ENCODE measurements at places on chromosomes 3 and 15.

- DNase-seq, result no peak
Observed at GRCh38 chr3:67415511-67415910, 238.9 kb downstream of the SUCLG2 start.

GRCh38 chr3:194301730-194302129, 49.4 kb downstream of the CPN2 start:
- DNase-seq, result no peak

DNA sequence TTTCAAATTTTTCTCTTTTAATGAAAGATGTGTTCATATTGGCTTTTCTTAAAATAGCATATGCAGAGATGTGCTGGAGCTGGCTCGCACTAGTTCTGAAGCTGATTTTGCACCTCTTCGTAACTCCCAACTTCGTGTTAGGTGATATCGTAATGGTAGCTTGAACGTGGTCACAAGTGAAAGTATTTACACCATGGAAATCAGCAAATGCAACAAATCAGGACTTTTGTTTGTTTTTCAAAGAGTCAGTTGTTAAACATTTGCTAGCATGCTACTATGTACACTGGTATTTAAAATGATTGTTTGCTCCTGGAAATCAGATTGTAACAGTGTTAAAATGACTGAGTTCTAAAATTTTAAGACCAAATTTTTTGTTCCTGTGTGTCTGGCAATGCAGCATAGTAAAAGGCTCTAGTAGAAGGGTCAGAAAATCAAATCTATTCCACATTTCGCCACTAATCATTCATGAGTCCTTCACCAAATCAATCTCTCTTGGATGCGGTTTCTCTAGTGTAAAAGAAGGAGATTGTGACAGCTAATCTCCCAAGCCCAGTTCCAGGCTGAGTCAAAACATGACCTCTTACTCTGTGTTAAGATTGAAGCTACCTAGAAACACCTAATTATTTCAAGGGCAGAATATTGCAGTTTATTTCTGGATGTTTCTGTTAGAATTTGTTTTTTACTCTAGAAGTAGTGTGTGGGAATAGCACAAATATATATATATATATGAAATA, 34.3 kb upstream of the CMC1 start:
- DNase-seq, result no peak

GRCh38 chr3:171778493-171778892, 31.8 kb downstream of the PLD1 start:
- DNase-seq, result no peak

DNA sequence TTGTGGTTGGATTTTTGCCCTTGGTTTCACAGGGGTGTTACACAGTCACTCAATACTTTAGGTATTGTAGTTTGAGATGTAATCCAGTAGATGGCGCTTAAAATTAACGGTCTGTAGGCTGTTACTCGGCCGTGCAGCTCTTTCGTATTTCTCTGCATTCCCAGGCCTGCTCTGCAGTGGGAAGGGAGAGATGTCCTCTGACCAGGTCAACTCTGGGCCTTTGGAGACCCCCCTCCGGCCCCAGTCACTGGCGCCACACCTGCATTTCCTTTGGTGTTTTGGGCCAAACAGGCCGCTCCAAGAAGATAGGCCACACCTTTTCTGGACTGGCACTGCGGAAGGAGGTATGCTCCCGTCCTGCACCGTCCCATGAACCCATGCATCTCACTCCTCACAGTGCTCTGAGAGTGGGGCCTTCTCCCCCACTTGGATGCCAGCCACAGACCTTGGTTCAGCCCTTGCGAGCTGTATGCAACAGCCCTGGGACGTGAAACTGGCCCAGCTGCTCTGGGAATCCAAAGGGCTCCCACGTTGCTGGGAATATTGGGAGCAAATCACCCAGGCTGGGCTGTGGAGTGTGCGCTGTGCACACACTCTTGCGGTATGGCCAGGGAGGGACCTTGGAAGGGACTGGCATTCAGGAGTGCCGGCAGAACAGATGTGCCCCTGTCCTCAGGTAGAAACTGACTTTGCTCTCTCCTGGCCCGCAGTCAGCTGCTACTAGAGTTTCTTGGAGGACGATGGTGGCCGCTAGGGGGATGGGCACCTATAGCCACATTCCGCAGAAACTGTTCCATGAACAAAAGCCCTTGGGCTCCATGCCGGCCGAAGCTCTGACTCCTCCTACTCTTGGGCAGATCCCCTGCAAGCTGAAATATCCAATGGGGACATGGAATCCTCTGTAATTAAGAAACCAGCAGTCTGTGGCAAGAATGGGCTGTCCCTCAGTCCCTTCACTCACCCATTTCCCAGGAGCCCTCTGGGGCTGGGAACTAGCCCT, 410.5 kb upstream of the CADM2 start:
- peak; percentile 53 for DNase-seq

DNA sequence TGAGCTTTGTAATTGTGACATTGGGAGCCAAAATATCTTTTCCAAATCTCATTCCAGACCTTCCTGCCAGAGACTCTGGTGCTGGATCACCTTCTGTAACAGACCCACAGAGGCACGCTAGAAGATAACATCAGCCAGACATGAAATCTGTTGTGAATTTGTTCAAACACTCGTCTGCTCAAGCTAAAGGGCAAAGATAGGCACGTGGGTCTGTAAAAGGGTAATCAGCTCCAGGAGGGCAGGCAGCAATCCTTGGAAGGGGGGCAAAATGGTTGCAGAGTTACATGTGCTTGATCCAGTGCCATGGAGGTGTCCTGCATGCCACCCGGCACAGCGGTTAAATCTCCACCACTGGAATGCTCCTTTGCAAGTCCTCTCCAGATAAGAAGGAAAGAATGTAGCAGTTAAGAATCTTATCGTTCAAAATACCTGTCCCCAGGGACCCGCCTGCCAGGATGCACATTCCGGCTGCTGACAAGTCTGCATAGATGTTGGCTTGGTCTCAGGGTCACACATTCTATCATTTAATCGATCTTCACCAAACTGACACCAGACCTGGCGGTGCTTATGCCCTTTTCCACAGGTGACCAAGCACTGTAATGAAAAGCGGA, 74.8 kb downstream of the ADAMTS9 start:
- no peak for DNase-seq

GRCh38 chr3:8538913-8539312, 37.3 kb downstream of the LMCD1 start:
- DNase-seq, result no peak

- peak; percentile 24 for DNase-seq
Observed at GRCh38 chr3:125118600-125118999, 62.8 kb upstream of the HEG1 start.

- DNase-seq, result no peak
Observed at GRCh38 chr3:46297658-46298423, 55.6 kb downstream of the CCR3 start.

DNA sequence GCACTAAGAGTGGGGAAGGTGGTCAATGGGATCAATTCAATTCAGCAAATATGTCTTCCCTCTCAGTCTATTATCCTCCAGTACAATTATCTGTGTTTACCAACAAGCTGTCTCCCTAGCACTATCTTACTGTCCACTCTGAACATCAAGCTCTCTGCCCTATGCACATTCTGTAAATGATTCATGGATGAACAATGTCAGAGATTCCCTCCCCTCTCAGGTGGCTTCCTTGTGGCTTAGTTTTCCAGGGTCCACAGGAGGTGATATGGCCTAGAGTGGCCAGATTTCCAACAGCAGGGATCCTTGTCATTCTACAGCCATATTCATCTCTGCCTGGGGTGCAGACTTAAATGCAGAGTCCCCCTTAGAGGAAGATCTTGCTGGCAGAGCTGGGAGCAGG, 225.1 kb downstream of the UACA start:
- DNase-seq, result no peak

- DNase-seq, result peak; percentile 89
Observed at GRCh38 chr3:9249273-9250192, at the start of gene SRGAP3. Gene SRGAP3 (minus strand): TSS chr3:9249646. CDS start chr3:9248951, 695 bp downstream.

DNA sequence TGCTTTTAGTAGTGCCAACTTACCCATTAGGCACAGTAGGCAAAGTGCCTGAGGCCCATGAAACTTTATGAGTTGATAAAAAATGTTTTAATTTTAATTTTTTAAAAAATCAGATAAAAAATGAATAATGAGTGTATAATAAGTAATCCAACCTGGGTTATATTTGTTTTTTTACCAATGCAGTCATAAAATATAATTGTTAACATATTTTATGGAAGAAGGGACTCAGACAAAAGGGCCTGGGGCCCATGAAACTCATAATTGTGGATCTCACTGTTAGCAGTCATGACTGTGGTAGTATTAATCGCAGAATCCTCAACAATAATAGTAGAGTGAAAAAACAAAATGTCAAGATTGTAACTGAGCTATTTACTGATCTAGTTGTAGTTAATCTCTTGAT, 16.8 kb upstream of the TNFSF10 start:
- DNase-seq, result no peak

DNA sequence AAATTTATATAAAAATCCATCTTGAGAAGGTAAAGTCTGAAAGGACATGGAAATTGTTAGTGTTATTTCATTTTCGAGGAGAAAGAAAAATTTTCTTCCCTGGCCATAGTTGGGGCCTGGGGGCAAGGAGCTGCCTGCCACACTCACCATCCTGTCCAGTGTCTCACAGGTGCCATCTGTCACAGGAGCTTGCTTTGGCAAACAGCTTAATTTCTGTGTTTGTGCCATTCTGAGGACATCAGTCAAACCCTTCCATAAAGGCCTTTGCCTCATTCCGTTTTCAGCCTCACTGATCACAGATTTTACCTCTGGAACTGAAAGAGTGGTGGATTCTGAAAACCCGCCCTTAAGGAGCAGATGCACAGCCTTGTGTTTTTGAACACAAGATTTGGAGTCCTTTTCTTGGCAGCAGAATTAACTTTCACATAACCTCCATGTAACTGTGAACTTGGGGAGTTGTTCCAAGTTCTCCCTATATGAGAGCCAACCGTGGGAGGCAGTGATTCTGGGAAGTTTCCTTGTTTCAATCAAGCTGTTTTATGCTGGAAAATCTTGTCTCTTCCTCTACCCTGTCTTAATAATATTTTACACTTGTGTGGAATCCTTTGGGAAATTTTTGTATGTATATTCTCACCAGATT, 254.7 kb downstream of the CACNA2D3 start:
- no peak for DNase-seq

DNA sequence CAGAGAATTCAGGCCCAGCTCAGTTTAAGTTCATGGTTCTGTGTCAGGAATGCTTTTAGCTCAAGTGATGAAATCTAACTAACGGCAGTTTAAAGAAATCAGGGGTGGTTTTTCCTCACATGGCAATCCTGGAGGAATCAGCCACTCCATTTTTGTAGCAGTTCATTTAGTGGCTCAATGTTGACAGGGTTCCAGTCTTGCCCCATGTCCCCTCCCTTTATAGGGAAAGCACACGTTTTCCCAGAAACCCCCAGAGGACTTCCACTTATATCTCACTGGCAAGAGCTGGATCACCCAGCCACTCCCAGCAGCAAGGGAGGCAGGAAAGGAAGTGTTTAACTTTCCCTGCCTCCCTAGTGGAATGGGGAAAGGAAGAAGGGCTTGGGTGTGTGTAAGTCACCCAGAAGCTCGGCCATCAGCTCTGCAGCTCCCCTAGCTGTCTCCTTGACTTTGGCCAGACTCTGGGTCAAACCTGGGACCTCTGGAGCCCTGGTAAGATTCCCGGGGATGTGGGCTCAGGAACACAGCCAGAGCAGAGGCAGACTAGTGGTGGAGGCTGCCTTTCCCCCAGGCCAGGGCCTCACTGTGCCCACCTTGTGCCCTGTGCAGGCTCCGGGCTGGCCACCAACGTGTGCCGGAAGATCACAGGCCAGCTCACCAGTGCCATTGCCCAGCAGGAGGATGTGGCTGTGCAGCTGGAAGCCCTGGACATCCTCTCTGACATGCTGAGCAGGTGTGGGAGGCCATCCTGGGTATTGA, 11.3 kb downstream of the CAND2 start:
- DNase-seq, result no peak

- no peak for DNase-seq
Observed at GRCh38 chr3:43013743-43014155, 34.6 kb downstream of the GASK1A start.

GRCh38 chr15:38085114-38085513, 150.7 kb downstream of the TMCO5A start:
- no peak for DNase-seq

GRCh38 chr3:156981005-156981404, 154.9 kb downstream of the LEKR1 start:
- DNase-seq, result no peak

- no peak for DNase-seq
Observed at GRCh38 chr15:35728219-35728940, 182.4 kb upstream of the DPH6 start.

GRCh38 chr3:49263159-49263889, 13.7 kb downstream of the C3orf62 start:
- no peak for DNase-seq

DNA sequence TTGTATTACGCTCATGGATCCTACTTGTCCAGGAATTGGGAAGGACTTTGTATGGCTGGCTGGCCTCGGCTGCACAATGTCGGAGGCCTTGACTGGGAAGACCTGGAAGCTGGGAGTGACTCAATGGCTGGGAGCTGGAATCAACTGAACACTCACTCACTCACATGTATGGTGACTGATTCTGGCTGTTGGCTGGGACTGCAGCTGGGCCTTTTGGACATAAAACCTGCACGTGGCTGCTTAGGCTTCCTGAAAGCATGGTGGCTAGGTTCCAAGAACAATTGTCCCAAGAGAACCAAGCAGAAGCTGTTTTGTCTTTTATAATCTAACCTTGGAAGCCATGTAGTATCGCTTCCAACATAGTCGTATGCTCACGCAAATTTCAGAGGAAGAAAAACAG, 38.0 kb upstream of the CMTM8 start:
- DNase-seq, result no peak

- no peak for DNase-seq
Observed at GRCh38 chr3:6189384-6189783, 671.5 kb upstream of the GRM7 start.

- DNase-seq, result no peak
Observed at GRCh38 chr3:52070724-52071621, 14.6 kb upstream of the DUSP7 start.

GRCh38 chr3:94225148-94225865, 162.4 kb downstream of the NSUN3 start:
- no peak for DNase-seq

GRCh38 chr3:16130066-16130465, 44.4 kb upstream of the GALNT15 start:
- no peak for DNase-seq

DNA sequence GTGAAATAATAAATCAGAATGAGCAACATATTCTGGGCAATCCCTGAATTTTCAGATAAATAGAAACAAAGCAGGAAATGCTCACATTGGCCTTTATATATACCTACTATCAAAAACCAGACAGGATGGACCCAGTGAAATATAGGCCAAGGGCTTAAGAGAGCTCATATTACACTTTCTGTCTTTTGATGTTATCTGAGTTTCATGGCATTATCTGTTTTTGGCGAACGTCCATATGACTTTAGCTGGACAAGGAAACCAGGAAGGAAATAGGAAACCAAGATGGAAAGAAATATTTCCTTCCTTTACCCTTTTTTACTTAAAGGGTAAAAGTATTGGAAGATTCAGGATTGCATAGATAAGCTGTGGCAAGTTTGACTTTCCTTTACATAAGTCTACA, 274.8 kb downstream of the THSD4 start:
- DNase-seq, result no peak

DNA sequence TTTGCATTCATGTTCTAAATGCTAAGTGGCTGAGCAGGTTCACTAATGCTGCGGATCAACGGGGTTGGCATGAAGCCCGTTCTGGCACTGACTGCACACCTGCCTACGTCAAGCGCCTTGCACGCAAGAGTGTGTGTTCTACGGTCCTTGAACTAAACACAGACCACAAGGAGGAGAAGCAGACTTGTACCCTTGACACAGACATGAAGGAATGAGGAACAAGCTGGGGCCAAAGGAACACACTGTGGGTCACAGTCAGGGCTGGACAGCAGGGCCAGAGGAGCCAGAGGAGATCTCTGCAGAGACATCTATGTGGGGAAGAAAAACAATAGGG, 48.0 kb upstream of the LDHAL6B start:
- no peak for DNase-seq
